Stomach (tissue), 19 donors: ENCODE measurements at places on chromosomes 11 and 22. TPM values are rescaled to one million over a fixed set of nuclear protein-coding genes. Genes with fewer than 3 reads are reported as not detected.

The EFCAB6 gene
- 0.29 TPM for total RNA-seq

The TMEM191B gene
- total RNA-seq = not detected

The GTSE1 gene
- 2.6 TPM for total RNA-seq

The SF1 gene
- total RNA-seq = 235 TPM

The RIC3 gene
- 13.4 TPM for total RNA-seq

The SAMM50 gene
- total RNA-seq = 26.8 TPM

The OR51B5 gene
- not detected for total RNA-seq

The PLAAT3 gene
- 10.6 TPM for total RNA-seq

The GAB4 gene
- total RNA-seq = not detected

The USP47 gene
- total RNA-seq = 62.0 TPM

The CRYBB1 gene
- not detected for total RNA-seq

The CCDC87 gene
- not detected for total RNA-seq

The CD3D gene
- total RNA-seq = 4.6 TPM

The USH1C gene
- 9.4 TPM for total RNA-seq

The SLC25A18 gene
- not detected for total RNA-seq

The OR8G5 gene
- not detected for total RNA-seq

The SCGB1A1 gene
- total RNA-seq = not detected

The CADM1 gene
- total RNA-seq = 10.3 TPM

The SLC6A5 gene
- total RNA-seq = not detected

The TP53AIP1 gene
- not detected for total RNA-seq

The ADM2 gene
- total RNA-seq = 1.3 TPM

The EXPH5 gene
- total RNA-seq = 20.0 TPM

The MMP11 gene
- total RNA-seq = 2.3 TPM

The TUBA8 gene
- not detected for total RNA-seq

The CHRM4 gene
- total RNA-seq = not detected

The ANO9 gene
- total RNA-seq = 40.2 TPM

The APOL6 gene
- total RNA-seq = 10.4 TPM

The IRAG1 gene
- 40.3 TPM for total RNA-seq

The PANX2 gene
- 1.8 TPM for total RNA-seq

The HTATIP2 gene
- 55.3 TPM for total RNA-seq

The PGA5 gene
- 1,340 TPM for total RNA-seq

The LPXN gene
- total RNA-seq = 5.9 TPM
